ENCODE measurements at places on chromosomes 11 and 22.
A peak's percentile ranks its signal among the peaks of the same experiment; 100 is the strongest.

DNA sequence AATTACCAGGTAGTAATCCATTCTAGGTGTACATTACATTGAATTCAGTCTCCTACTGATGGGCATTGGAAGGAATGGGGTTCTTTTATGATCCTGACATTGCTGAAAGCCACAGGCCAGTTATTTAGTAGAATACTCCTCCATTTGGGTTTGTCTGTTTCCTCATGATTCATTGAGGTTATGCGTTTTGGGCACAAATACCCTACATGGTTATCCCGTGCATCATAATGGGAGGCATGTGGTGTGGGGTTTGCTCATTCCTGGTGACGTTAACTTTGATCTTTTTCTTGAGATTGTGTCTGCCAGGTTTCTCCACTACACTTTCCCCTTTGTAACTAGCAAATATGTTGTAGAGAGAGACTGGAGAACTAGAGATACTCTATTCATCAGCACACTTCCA lies 5.5 kb downstream of the FOLR3 start:
- no peak for DNase-seq

DNA sequence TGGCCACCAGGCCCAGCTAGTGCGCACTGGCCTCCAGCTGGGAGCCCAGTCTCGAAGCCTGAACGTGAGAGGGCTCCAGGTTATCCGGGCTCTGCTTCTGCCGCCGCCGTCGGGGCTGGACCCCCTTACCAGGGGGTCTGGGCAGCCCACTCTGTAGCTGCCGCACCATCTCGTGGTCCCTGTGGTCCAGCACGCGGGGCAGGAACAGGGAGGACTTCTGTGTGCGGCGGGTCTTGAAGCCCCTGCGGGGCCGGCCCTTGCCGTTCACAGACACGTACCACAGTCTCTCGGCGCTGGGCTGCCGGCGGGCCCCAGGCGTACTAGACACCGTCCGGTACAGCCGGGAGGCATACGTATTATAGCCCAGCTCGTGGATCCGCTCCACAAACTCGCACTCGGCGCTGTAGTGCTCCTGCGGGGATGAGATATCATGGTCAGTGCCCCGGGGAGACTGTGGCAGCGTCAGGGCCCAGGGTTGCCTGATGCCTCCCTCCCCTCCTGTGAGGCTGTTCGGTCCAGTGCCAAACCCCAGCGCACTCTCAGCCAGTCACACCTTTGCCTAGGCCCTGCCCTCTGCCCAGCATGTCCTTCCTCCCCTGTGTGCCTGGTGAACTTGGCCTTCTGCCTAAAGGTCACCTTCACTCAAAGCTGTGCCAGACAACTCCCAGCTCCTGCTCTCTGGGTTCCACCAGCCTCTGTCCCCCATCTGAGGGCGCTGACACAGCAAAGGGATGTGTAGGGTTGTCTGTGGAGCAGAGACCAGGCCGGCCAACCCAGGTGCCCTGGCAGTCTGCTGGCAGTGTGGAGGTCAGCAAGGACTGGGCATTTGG lies 8.7 kb downstream of the FGF3 start:
- DNase-seq: no peak

DNA sequence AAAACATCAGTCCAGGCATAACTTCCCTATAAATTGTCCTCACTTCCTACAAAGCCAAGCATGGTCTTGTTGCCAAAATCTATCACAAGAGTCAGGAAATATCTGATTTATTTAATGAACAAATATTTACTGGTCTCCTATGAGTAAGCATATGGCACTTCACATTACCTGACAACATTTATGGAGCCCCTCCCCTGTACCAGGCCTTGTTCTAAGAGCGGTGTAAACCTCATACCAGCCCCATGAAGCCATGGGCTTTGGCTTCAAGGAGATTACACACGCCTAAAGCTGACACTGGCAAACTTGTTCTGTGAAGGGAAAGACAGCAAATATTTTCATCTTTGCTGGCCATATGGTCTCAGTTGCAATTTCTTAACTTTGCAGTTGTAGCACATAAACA lies 43.0 kb upstream of the EIF3D start:
- no peak for DNase-seq

- DNase-seq: no peak
Measured at GRCh38 chr22:45602824-45603595, 68.6 kb upstream of the ATXN10 start.

GRCh38 chr11:69295079-69295994 lies 1.4 kb downstream of the MYEOV start:
- DNase-seq: no peak

DNA sequence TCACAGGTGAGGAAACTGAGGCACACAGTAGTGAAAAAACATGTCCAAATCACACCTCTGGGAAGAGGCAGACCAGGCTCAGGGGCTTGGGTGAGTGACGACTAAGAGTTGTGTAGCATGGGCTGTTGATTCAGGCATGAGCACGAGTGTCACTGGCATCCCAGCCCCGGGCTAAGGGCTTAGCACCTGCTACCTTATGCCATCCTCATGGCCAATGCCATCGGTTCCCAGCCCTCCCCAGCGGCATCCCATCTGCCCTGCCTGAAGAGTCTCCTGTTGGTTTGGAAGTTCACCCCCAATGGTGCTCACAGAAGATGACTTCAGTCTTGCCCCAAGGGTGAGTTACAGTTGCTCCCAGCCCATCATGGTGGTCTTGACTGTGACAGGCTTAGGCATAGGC lies 22.4 kb downstream of the MB start:
- DNase-seq: no peak

DNA sequence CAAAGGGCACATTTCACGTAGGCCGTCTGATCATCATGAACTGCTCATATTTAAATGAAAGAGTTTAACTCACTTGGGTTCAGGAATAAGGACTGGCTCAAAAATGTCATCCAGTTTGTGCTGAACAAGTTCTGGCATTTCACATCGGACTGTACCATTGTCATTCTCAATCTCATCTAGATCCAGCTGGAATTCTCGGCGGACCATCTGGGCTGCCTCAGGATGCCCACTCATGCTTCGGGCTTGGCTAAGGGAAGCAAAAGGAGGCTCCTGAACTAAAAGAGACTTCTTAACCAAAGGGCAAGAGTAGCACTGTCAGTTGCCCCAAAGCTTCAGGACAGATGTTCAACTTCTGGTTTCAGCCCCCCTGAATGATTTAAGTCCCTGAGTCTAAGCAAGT lies 40.2 kb downstream of the F2 start:
- no peak for DNase-seq

- DNase-seq: no peak
Measured at GRCh38 chr11:45817191-45817590, 12.2 kb downstream of the SLC35C1 start.

GRCh38 chr11:72305891-72306585 lies 62.1 kb upstream of the PHOX2A start:
- DNase-seq: no peak

- DNase-seq: peak; percentile 44
Measured at GRCh38 chr11:26227301-26227746, 104.6 kb upstream of the ANO3 start.

GRCh38 chr11:1785749-1786413 lies 22.2 kb upstream of the CTSD start:
- no peak for DNase-seq

GRCh38 chr11:128765571-128766549 lies 72.0 kb downstream of the FLI1 start:
- no peak for DNase-seq

DNA sequence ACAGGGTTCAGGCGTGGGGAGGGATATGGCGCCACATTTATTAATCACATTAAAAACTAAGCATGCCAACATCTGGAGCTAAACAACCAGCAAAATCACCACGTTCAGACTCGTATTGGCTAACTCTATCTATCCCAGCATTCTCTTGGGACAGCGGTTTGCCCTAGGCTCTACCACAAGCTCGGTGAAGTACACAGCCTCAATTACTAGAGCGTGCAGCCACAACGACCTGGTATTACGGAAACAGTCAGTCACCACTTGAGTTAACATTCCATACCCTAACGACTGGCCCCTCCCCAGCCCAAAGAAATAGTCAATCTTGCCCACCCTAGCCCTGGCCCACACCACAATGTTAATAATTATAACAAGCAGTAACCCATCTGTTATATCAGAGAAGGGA lies 32.1 kb downstream of the APOL5 start:
- no peak for DNase-seq

- DNase-seq: no peak
Measured at GRCh38 chr22:40215266-40215665, 37.5 kb downstream of the TNRC6B start.

DNA sequence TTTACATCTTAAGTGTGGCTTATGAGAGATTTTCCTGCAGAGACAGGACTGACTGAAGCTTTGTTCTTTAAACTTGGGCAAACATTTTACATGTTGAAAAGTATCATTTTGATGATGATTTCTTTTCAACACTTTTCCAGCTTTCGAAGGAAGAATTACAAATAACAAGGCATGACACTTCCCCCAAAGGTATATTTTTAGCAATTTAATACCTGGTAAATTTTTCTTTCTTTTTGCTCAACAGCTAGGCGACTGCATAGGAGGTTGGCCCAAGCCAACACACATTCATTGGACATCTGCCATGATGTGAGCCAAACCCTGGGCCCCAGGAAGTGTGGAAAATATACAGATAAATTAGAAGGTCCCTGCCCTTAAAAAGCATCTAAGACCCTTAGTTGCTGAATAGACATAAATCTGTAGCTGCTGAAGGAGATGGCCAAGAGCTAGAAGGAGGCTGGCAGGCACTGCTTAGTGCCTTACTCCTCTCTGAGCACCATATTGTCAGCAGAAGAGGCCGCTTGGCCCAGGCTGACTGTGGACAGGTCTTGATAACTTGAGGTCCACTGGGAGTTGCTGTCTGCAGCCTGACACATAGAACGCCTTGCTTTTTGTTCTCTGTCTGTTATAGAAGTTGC lies 53.3 kb upstream of the CD44 start:
- no peak for DNase-seq

- no peak for DNase-seq
Measured at GRCh38 chr22:38758276-38758945, 2.6 kb upstream of the SUN2 start.

- no peak for DNase-seq
Measured at GRCh38 chr11:2383852-2384804, 7.0 kb downstream of the CD81 start.

GRCh38 chr11:133660202-133660568 lies 127.9 kb upstream of the OPCML start:
- no peak for DNase-seq

DNA sequence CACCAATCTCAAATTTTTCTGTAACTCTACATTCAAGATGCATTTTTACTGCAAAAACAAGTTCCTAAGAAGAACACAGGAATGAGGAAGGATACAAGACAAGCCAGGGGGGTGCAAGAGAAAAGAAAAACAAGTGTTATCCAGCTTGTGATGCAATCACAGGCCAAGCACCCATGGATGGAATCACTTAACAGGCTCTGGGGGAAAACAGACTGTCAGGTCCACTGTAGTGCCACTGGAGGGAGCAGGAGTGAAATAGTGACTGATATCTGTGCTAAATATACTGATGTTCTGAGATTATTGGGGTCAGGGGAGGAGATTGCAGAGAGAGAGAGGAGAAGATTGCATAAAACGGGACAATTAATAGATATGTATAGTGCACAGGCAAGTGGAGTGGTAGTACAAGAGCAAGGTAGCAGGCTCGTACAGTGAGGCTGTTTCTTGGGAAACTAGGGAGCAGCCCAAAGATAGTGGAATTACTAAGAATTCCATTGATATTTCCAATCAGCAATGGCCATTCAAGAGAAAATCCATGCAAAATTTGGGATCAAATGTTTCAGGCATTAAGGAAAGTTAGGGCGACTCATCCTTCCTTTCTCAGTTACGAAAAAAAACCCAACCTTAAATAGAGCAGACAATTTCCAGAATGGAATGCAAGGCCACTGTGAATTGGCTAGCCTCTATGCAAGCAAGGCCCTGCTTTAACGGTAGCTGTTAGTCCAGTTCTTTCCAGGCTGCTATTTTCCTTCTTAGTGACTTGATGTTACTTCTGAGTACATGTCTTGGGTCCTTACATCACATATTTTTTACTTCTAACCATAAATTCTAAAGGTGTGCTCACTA lies 52.2 kb upstream of the CEP126 start:
- peak; percentile 87 for DNase-seq

- no peak for DNase-seq
Measured at GRCh38 chr22:33051960-33052839, 6.0 kb downstream of the SYN3 start.

DNA sequence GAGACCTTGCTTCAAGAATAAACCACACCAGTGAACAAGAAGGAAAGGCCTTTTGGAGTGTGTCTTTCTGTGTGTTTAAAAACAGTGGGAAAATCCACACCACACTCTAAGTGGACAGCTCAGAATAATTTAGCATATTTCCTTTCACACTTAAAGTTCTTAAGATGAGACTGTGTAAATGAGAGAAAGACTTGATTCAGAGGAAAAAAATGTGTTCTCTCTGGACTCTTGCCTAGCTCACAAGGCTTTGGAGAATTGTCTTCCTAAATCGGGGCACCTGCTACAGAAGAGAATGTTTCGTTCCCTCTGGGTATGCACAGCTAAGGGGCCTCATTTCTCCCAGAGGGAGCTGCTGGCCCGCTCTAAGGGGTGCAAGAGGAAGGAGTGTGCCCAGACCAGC lies 28.4 kb upstream of the CRTAM start:
- no peak for DNase-seq

DNA sequence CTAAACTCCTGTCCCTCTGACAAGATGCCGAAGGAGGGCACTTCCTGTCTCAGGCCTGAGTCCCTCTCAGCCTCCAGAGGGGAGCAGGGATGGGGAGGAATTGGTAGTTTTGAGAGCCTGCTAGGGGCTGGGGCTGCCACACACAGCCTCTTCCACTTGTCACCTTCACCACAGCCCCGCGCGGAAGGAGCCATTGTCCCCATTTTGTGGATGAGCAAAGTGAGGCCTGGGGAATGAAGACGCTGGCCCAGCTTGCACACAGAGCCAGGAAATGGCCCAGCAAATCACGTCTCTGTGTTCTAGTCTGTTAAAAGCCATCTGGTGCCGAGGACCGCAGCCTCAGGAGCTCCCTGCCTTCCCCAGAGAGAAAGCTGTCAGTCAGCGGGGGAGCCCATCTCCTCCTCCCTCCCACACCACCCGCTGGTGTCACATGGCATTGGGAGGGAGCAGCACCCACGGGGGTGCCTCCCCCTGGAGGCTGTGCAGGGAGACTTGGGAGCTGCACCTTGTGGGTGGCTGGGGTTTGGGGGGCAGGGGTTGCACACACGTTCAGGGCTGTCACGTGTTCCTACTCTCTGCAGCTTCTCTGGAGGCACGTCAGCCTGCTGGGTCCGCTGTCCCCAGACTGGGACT lies 34.6 kb downstream of the RASD2 start:
- DNase-seq: no peak

DNA sequence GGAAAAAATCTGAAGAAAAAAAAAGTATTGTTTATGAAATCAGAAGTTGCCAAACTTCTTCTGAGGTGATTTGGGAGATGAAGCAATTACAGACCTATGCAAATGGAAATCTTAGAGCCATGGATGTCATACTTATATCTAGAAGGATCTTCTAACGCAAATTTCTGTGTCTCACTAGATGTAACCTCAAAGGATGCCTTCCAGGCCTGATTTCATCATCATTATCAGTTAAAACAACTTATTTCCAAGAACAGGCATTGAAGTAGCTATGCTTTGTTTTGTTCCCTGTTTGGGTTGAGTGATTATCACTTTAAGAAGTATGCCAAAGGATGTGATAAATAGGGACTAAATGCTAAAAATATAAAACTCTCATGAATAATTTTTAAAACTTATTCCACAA lies 43.9 kb upstream of the ANGPTL5 start:
- DNase-seq: no peak
